ENCODE measurements at places on chromosomes 7 and 10.

- peak; percentile 0 for DNase-seq
Observed at GRCh38 chr7:138029941-138030340, 28.1 kb upstream of the CREB3L2 start.

DNA sequence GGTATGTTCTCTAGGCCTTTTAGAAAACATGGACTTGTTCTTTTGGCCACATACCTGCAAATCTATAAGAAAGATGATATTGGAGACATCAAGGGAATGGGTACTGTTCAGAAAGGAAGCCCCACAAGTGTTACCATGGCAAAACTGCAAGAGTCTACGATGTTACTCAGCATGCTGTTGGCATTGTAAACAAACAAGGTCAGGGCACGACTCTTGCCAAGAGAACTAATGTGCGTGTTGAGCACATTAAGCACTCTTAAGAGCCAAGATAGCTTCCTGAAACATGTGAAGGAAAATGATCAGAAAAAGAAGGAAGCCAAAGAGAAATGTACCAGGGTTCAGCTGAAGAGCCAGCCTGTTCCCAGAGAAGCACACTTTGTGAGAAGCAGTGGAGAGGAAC is 37.1 kb downstream of the SDK1 start:
- DNase-seq: no peak

- DNase-seq: no peak
Observed at GRCh38 chr7:90948085-90948484, 316.1 kb upstream of the FZD1 start.

- no peak for DNase-seq
Observed at GRCh38 chr7:84617265-84618030, 422.9 kb upstream of the SEMA3A start.

GRCh38 chr10:3871424-3871996 is 86.5 kb upstream of the KLF6 start:
- no peak for DNase-seq

- no peak for DNase-seq
Observed at GRCh38 chr10:66008221-66008620, 917.6 kb upstream of the LRRTM3 start.

GRCh38 chr10:73785211-73785720 is at the start of gene ZSWIM8:
Gene ZSWIM8 (plus strand): TSS chr10:73785606. CDS start chr10:73785879, 273 bp downstream.
- DNase-seq: peak; percentile 74

DNA sequence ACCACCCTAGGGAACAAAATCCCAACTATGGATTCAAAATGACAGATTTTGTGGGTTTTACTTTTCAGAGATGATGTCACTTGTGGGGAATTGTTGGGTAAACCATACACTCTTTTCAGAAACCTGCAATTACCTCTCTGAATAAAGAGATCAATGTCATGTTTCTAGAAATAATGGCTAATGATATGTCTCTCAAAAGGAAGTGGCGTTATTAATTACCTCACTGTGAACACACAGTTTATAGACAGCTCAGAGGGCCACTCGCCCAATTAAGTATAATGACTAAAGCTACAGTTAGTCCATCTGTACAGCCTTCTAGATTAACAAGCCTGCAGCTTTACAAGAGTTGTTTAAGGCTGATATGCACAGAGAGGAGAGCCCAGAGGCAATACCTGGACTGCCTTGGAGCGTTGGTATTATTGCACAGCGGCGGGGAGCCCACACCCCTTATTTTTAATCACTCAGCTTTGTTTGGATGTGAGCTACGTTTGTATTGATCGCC is 79.5 kb downstream of the RAB11FIP2 start:
- no peak for DNase-seq

- DNase-seq: no peak
Observed at GRCh38 chr7:139791316-139791715, 13.5 kb upstream of the HIPK2 start.
